ENCODE measurements at places on chromosomes 2 and 18.

- DNase-seq: no peak
Measured at GRCh38 chr2:28950941-28951630, 30.0 kb upstream of the TOGARAM2 start.

- DNase-seq: peak; percentile 37
Measured at GRCh38 chr2:178280244-178280852, 86.0 kb downstream of the OSBPL6 start.

DNA sequence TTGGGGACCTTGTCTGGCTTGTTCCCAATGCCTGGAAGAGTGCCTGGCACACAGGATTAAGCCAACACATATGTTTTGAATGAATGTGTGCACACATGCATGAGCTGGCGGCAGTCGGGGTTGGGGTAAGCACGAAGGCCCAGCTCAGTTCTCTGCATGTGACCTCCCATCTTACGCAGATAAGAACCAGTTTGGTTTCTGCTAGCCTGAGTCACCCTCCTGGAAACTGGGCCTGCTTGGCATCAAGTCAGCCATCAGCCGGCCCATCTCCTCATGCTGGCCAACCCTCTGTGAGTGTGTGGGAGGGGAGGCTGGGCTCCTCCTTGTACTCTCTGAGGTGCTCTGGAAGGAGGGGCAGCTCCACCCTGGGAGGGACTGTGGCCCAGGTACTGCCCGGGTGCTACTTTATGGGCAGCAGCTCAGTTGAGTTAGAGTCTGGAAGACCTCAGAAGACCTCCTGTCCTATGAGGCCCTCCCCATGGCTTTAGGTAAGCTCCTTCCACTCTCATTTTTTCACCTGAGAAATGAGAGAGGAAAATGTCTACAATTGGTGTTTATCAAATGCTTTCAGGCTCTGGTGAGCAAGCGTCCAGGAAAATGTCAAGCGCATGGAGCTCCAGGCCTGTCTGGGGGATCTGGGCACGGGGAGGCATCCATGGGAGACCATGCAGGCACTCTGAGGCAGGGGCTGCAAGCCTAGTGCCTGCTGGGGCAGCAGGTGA is 9.7 kb upstream of the IL1RN start:
- no peak for DNase-seq

GRCh38 chr18:59715966-59716369 is 18.7 kb upstream of the CCBE1 start:
- no peak for DNase-seq

GRCh38 chr2:50879457-50879856 is 152.5 kb downstream of the NRXN1 start:
- DNase-seq: no peak

DNA sequence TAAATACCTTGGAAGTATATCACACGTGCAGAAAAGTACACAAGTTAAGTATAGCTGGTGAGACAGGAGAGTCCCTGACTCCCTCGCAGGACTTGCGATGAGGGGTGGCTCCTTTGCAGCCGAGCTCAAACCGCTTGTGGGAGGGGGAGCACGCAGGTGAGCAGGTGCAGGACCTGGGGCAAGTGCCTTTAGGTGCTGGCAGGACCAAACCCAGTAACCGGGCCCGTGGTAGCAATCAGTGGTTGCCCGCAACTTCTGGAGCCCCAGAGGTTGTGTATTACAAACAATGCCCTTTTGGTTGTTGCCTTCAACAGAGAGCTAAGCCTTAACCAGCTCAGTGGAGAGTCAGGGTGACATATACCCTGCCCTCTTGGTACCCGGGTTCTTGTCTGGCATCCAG is 132.8 kb downstream of the PARD3B start:
- DNase-seq: no peak

DNA sequence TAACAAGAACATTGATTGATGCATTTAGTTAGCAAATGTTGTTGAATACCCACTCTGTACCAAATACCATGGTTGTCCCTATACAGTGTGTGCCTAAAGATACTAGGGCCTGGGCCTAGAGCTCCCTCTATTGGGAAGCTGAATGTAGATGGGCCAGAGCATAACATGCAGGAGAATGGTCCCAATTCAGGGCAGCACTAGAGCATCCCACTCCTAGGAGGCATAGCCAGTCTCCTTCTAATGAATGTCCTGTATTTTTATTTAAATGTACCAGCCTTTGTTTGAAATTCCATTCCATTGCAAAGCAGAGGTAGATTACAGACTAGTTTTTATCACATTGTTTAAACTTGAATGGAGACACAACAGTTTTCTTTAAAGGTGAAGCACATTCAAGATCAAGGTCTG is 90.6 kb downstream of the FEZ2 start:
- peak; percentile 60 for DNase-seq

GRCh38 chr2:17878281-17879136 is at the start of gene KCNS3:
Gene KCNS3, plus strand, starts transcription at chr2:17878667. Its CDS starts 52,342 bp downstream, at chr2:17931009.
- peak; percentile 82 for DNase-seq

GRCh38 chr18:65821911-65822310 is 71.1 kb downstream of the CDH7 start:
- no peak for DNase-seq

GRCh38 chr18:64747803-64748202 is 598.9 kb upstream of the LINC00305 start:
- no peak for DNase-seq

- no peak for DNase-seq
Measured at GRCh38 chr2:47008381-47009252, 93.0 kb upstream of the MCFD2 start.

- DNase-seq: no peak
Measured at GRCh38 chr2:162629499-162629898, 209.1 kb downstream of the KCNH7 start.

- peak; percentile 3 for DNase-seq
Measured at GRCh38 chr2:110872521-110872920, 140.1 kb downstream of the ACOXL start.

- DNase-seq: no peak
Measured at GRCh38 chr2:33485051-33485450, 8.6 kb downstream of the RASGRP3 start.

DNA sequence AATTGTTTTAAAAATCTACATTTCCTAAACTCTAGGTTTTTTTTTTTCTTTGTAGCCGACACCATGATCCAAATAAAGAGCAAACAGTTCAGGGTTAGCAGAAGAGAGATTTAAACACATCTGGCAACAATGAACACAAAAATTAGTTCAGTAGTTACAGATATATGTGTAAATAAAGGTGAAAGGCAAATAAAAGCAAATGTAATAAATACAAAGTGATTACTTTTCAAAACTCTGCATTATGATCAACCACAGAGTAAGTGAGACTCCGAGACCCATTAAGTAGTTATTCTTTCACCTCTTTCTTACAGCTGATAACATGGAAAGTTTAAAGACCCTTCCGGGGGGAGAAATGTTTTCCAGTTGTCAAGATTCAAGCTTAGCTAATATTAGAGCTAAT is 716 bp downstream of the CALCRL start:
- no peak for DNase-seq

DNA sequence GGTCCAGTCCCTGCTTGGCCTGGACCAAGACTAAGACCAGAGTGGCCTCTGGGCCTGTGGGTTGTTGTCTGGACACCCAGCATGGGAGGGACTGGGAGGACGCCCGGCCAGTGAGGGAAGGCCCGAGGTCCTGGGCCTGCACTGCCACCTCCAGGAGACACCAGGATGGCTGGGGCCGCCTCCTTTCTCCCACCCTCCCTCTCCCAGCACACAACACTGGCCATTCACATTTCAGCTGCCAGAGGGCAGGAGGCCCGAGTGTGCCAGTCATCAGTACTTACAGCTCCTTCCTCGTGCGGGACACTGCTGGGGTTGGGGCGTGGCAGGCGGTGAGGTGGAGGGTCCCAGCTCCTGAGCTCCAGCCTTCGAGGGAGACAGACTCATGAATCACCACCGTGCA is 133.5 kb downstream of the ASB1 start:
- DNase-seq: no peak

DNA sequence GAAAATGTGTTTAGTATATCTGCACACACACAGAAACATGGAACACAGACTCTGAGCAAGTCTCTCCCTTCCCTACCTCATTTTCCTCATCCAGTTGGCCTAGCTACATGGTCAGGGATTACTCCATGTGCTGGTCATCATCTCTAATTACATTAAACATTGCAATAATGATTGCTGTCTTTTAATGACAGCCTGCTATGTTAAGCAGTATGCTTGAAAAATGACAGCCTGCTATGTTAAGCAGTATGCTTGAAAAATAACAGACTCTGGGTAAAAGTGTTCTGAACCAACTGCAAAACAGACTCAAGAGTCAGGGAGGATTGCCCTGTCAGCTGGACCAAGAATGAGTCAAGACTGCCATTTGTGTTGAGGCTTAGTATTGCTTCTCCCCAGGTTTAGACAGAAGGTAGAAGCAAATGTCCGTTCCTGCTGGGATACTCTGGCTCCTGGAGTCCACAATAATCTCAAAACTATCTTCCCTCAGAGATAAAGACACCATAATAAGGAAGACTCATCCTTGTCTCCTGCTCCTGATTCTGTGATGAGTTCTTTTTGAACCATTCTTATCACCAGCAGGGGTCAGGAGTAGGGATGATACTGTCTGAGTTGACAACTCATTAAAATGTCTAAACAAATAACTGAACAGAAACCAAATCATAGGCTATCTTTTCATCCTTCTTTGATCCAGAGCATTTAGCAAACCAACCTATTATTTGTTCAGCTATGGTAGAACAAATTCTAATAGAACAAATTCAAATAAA is 57.7 kb downstream of the CCDC93 start:
- no peak for DNase-seq

DNA sequence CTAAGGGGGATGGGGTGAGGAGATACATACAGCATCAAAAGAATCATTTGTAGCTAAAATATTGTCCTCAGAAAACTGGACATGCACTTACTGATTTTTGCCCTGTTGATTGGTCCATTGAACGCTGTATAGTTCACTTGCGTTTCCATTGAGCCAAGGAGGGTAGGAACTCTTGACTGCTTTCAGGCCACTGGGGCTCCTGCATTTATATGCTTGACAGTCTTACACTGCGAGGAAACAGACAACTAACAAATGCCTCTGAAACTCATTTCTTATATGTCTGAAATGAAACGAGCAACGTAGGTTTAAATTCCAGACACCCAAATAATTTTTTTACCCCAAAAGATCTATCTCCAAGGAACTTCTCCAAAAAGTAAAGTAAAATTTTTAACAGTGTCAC is 42.1 kb downstream of the ARL5A start:
- no peak for DNase-seq

- DNase-seq: no peak
Measured at GRCh38 chr2:2714408-2714807, 383.3 kb upstream of the MYT1L start.

- DNase-seq: no peak
Measured at GRCh38 chr2:86420913-86421312, 20.3 kb upstream of the KDM3A start.

DNA sequence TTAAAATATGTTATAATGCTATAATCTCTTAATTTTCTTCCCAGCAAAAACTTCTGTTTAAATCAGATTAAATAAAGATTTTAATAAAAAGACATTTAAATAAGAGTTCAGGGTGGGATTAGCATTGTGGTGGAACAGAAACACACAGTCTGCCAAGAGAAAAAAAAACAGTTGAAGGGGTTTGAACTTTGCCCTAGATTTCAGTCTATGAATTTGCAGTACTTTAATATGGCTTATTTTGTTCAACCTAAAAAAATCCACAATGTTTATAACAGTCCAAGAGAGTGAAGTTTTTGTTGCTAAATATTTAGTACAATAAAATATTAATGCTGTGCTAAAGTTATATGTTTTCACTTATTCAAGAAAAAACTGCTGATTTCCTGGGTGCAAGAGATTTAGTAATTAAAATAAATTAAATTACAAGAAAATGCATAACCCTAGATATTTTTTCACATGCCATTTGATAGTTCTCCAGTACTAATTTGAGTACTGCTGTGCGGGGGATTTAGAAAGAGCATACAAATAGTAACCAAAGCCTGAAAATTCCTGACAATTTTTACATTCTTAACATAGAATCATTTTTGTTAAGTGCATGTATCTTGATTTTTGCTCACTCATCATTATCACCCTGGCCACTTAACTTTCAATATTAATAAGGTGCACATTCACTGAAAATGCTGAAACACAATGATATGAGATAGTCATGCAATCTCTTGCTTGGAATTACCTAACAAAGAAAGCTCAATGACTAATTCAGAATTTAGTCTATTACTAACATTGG is 52.6 kb downstream of the SLC40A1 start:
- no peak for DNase-seq

DNA sequence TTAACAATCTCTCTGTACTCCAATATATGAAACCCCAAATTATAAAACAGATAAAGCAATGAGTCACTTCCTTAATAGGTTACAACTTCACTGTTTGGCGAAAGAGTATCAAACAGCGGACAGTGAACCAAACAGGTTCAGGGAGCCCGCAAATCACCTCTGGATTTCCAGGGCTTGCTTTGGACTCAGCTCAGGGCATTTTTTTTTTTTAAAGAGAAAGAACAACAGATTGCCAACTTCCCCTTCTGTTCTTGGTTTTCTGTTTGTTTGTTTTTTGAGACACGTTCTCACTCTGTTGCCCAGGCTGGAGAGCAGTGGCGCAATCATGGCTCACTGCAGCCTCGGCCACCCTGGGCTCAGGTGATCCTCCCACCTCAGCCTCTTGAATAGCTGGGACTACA is 52.7 kb downstream of the ABCB11 start:
- no peak for DNase-seq

- DNase-seq: no peak
Measured at GRCh38 chr2:172108587-172108930, 5.9 kb upstream of the DLX2 start.

- no peak for DNase-seq
Measured at GRCh38 chr2:70469435-70469834, 84.2 kb downstream of the TGFA start.

DNA sequence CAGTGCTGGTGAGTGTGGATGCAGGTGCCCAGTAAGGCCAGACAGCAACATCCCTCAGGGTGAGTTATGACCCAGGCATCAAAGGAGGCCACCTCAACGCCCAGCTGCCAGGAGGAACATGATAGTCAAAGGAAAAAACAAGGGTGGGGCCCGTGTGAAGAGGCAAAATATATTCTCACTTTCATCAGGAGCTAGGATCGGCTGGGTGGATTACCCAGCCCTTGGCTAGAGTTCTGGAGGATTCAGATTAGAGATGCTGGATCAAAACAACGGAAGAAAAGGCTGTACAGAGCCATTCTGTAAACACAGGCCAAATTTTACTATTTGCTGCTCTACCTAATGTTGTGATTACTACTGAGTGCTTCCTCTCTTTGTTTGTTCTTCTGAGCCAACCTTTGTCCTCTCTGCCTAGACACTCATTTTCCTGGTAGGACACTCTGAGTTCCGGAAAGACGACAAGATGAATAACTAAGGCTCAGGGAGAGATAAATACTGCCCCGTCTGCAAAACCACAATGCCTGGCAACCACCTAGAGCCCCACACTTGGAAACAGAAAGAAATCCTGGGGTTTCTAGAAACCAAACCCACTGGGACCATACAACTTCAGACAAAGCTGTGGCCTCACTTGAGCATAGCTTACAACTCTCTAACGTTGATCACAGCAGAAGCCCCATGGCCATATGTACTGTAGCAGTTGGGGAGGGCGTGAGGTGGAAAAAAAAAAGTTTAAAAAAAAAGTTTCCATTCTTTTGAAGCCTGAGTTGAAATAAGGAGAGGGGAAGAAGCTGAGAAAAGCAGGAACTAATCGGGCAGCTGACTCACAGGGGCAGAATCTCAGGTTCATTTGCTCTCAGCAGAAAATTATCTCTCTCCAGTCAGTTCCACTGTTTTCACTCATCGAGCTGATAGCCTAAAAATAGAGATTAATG is 17.8 kb upstream of the PMAIP1 start:
- peak; percentile 19 for DNase-seq

Data from NCI-H345 (cell line).